ENCODE measurements at places on chromosomes 7 and 10.

- no peak for DNase-seq
These were observed 32.5 kb upstream of the ZNF32 start for GRCh38 chr10:43681220-43681619.

GRCh38 chr7:148944935-148945934 is 61.1 kb upstream of the EZH2 start:
- DNase-seq, result no peak

GRCh38 chr10:97499561-97500296 is 1.0 kb downstream of the UBTD1 start:
- DNase-seq, result no peak

DNA sequence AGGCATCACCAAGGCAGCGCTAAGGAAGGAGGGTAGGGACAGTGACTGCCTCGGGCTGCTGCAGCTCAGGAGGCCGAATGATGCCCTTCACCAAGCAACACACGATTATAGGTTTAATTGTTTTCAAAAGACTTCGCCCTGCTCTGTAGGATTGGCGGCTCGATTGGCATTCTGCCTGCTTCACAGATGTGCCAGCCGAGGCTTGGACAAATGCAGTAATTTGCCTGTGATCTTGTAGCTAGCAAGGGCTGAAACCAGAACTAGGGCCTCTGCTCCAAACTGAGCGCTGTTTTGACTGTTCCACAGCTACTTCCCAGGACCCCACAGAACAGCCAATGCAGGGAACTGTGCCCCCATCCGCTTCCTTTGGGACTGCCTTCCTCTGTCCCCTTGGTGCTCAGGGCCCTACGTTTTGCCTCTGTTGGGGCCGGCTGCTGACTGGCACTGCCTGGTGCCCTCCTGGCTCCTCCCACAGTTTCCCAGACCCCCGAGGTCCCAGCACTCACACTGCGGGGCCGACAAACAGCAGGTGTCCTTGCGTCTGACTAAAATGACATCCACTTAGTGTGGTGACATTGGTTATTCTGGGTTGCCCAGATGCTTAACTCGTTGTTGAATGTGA is 62.6 kb upstream of the EN2 start:
- DNase-seq, result no peak

DNA sequence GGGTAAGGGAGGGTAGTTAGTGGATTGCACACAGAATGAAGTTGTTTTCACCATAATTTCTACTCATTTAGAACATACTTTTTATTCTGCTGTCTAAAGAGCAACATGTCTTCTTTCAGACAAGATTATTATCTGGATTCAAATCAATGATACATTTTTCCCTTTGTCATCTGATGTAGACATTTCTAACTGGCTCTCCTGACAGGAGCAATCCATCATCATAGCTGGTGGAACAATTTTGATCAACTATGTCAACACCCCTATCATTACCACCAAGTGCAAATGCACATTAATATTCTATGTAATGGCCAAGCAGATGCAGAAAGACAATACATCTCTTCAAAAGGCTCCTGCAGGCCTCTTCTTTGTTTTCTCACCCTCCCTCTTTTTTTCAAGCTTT is 672.9 kb upstream of the LRRTM3 start:
- DNase-seq, result no peak

DNA sequence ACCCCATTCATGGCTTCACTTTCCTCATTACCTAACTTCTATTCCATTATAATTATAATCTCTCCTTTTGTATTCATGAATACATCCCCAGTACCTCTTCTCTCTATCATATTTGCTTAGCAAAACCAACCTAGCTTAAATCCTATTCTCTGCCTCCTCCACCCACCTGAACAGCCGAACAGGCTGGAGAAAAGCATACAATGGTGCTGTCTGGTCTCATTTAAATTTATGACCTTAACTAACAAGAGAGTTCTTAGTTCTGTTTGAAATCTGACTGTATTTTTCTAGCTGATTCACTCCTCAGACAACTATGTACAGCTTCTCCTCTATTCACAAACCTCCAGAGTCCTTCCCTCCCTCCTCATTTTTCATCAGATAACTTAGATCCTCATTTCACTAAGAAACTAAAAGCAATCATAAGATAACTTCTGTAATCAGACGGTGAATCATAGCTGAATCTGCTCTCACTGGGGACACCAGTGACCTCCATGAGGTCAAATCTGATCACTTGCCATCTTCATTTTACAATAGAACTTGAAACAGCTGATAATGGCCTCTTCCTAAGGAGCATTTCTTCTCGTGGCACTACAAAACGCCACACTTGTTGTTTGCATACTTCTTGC is 233.9 kb upstream of the AOAH start:
- no peak for DNase-seq

DNA sequence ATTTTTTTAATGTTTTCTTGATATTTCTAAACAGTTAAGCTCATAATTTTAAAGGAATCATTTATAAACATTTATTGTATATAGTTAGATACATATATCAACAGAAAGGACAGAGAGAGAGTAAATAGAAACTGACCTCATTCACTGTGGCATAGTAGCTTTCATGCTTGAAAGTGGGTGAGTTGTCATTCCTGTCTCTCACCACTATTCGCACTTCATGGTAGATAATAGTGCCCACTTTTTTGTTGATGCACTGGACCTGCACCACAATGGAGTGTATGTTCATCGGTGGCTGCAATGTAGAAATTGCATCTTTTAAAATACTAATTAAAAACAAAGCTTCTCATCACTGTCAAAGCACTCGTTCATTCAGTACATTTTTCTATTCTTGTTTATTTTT is 432.0 kb downstream of the PCDH15 start:
- no peak for DNase-seq

DNA sequence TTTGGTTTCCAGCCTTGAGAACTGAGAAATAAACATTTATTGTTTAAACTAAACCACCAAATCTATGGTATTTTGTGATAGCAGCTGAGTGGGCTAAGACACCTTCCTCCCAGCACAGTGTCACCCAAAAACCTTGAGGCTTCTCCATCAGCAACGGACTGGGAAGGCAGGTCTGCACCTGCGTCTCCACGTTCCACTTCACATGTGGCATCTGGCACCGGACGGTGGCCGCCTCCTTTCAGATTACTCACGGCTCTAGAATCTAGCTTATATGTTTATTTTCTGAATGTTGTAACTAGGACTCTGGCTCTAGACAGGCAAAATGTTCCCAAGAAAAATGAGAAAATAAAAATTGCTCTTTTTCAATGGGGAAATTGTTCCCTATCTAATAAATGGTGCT is 201.0 kb downstream of the ADARB2 start:
- no peak for DNase-seq

DNA sequence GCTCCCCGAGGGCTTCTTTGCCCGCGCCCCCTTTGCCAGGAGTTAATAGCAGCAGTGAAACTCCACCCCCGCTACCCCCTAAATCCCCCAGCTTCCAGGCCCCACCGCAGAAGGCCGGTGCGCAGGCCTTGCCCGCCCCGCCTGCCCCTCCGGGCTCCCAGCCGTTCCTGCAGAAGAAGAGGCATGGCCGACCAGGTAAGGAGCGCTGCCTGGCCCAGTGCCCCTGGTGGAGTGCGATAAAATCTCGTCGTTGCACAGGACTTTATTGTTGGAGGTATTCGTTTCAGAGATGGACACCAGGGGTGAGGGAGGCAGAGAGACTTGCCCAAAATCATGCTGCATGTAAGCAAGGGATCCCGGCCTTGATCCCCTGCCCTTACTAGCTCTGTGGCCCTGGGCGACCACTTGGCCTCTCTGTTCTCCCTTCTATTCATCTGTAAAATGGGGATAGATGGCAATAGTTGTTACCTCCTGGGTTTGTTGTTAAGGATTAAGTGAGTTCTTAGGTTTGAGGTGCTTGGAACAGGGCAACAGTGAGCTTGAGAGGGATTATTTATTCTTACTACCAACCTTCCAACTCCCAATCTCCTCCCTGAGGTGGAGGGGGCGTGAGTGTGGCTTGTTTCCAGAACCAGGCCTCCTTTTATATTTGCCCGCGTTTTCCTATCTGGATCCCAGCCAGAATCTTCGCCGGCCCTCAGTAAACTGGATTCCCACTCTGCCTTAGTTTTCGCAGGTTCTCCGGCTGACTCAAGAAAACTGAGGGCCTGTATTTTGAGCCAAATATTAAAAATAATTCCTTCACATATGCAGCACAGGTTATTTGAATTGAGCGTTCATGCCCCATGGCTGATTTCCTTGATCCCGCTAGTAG is 78.3 kb downstream of the WIPF3 start:
- no peak for DNase-seq

GRCh38 chr7:22351329-22351692 is 5.6 kb downstream of the RAPGEF5 start:
- no peak for DNase-seq

DNA sequence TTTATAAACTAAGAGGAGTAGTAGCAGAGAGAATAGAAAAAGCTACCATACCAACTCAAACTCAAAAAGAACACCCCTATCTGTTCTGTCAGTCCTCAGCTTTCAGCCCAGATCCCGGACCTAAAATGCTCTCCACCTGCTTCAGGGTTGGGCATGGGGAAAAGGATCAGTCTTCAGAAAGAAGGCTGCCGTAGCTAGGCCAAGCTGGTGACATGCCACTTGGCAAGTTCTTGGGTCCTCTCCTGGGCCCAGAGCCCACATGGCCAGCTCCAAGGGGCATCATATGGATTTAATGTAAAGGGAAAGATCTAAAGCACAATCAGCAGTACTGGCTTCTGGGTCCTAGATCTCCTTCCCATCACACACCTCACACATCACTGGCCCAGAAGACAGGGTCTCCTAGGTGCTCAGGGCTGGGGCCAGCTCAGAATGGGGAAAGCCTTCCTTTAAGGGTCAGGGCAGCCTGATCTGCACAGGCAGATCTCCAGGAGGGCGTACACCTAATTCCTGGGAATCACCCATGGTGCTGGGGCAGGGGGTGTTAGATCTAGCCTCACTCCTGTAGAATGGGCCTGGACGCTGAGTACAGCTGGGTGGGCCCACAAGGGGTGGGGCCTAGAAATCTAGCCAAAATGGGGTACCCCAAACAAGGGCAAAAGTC is 2.5 kb downstream of the VAX1 start:
- DNase-seq, result no peak

DNA sequence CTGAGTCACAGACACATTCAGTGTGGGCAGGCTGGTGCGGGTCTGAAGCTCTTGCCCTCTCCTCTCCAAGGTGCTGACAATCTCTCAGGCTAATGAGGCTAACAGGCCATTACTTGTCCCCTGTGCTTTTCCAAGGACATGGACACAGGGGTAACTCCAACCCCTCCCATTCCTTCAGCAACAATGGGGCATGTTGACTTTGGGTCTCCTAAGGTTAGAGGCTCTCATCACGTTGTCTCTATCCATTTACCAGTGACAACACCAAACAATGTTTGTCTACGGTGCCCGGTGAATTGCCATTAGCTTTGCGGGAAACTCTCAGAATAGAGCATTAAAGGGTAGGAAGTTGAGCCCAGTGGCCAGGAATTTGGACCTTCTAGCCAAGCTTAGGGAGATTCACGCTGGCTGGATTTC is 101.6 kb upstream of the TNS3 start:
- DNase-seq, result no peak

GRCh38 chr10:77842652-77843212 is 83.8 kb downstream of the DLG5 start:
- DNase-seq, result no peak

- DNase-seq, result peak; percentile 19
These were observed 28.0 kb downstream of the CHST12 start for GRCh38 chr7:2431260-2431867.

- DNase-seq, result no peak
These were observed 68.1 kb downstream of the LHPP start for GRCh38 chr10:124529661-124530214.

DNA sequence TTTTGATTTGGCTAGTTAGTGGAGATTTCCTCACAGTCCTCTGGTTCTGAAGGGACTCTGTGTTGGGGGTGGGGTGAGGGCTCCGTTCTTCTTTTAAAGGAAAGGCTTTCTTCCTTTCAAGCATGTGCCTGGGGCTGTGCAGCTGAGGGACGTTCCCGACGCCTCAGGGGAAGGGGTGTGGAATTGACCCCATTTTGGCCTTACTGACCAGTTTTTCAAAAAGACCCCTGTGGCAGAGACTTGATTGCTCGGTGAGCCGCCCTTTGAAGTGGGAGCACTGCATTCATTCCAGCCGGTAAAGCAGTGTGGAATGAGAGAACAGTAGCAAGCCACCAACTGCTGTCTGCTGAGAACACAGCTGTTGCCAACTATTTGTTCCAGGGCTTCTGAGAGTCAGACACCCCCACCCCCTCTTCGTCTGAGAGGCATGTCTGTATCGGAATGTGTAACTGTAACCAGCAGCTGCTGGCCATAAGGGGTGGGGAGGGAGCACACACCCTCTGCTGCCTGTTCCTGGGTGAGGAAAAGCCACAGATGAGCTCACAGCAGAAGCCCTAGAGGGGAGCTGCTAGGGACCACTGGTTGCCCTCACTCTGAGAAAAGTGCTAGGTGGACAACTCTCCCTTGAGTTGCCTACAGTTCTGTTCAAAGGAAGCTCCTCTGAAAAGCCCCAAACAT is 33.2 kb downstream of the WBP1L start:
- DNase-seq, result no peak

- DNase-seq, result no peak
These were observed 3.5 kb downstream of the MSMB start for GRCh38 chr10:46042527-46042926.

DNA sequence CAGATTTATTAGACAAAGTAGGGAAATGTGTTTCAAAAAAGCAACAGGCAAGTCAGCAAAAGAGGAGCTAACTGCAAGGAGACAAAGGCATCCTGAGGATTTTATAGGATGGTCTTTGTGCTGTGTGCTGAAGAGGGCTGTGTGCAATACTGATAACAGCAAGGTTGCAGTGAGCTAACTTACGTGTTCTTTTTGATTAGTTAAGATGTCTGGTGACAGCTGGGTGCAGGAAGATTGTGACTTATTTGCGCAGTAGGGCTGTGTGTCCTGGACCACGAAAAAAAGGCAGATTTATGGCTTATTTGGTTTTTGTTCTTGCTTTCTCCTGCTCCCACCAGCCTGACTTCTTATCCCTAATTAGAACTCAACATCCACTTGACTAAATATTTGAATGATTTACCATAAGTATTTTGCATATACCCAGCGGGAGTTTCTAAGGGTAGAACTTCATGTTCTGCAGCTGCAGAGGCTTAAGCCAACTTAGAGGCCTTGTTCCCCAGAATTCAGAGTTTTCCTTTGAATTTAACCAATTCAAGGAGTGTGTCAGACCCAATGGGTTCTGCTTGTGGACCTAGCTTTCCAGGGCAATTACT is 119.0 kb downstream of the ANKRD26 start:
- no peak for DNase-seq

DNA sequence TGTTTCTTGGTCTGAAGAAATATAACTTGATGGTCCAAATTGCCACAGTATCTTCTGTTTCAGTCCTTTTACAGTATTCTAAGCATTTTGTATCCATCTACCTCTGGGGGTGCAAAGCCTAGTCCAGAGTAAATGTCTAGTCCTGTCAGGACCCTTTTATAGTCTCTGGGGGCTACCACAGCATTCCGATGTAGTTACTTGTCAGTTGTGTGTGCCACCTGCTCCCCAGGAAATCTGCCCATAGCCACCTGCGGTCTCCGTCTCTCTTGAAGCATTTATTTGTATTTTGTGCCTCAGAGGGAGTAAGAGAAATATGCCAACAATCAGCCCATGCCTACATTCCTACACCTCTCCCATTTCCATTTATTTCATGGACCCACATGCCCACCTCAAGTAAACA is 12.8 kb downstream of the AGBL3 start:
- no peak for DNase-seq

Data from activated CD8-positive, alpha-beta memory T cell treated with anti-CD3 and anti-CD28 coated beads for 1 hour (primary cell).